Bronchial epithelial cell (primary cell): ENCODE measurements at places on chromosomes 5 and 9. TPM values are rescaled to one million over a fixed set of nuclear protein-coding genes. Genes with fewer than 3 reads are reported as not detected.

The PCDHB2 gene
- total RNA-seq, result 0.26 and 1.1 TPM in 2 replicates

DNA sequence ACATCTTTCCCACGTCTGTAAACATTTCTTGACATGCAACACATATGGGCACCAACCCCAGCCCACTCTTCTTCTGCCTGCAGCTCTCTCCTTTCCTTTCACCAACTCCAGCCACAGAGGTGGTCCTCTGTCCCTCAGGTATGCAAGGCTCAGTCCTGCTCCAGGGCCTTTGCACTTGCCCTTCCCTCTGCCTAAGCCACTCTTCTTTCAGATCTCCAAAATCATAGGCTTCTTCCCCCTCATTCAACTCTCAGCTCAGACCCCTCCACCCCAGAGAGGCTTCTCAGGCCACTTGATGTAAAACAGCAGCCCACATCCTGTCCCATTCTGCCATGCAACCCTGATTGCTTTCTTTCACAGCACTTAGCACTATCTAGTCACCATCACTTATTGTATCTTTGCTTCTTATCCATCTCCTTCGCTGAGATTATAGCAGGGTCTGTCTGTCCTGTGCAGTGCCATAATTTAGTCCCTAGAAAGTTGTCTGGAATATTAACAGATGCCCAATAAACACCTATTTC is 3.4 kb downstream of the LIFR start:
- DNase-seq, result no peak

DNA sequence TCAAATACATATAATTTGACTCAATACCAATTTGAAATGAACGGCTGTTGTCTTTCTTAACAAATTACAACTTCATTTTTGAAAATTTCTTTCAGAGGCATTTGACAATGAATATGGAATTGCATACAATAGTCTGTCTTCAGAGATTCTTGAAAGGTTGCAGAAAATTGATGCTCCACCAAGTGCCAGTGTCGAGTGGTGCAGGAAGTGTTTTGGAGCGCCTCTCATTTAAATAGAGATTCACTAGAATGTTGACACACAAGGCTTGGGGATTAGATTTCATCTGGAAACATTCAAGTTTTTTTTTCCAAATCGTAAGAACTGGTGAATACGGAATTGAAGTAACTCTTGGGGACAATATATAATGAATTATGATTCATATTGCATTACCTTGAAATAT is 8.1 kb downstream of the RPS6 start:
- peak; percentile 16 for DNase-seq

GRCh38 chr5:175887463-175887862 is 16.1 kb downstream of the CPLX2 start:
- DNase-seq, result no peak
